ENCODE measurements at places on chromosomes 5 and 9. TPM values are rescaled to one million over a fixed set of nuclear protein-coding genes. Genes with fewer than 3 reads are reported as not detected.

The FBXO4 gene
- 6.1 TPM for total RNA-seq

The FBP1 gene
- total RNA-seq, result 15.8 TPM

The IL31RA gene
- 1.4 TPM for total RNA-seq

The FST gene
- 13.3 TPM for total RNA-seq

The SLC36A1 gene
- 10.1 TPM for total RNA-seq

The ANAPC2 gene
- total RNA-seq, result 17.6 TPM

The SMIM33 gene
- not detected for total RNA-seq

The SMAD5 gene
- total RNA-seq, result 29.7 TPM

The TTC23L gene
- total RNA-seq, result not detected

The BAAT gene
- total RNA-seq, result not detected

The MARVELD2 gene
- 2.3 TPM for total RNA-seq

The TCF7 gene
- 0.20 TPM for total RNA-seq

The C5orf58 gene
- total RNA-seq, result not detected

The SPINK5 gene
- total RNA-seq, result 0.25 TPM

The THBS4 gene
- total RNA-seq, result not detected

The ISCA1 gene
- total RNA-seq, result 28.7 TPM

The FIBCD1 gene
- total RNA-seq, result not detected

The RASGEF1C gene
- total RNA-seq, result not detected

The PCAT7 gene
- not detected for total RNA-seq

The C5orf24 gene
- 33.4 TPM for total RNA-seq

The FCN1 gene
- total RNA-seq, result not detected

The PCDHB2 gene
- 1.7 TPM for total RNA-seq

The PCDHGA9 gene
- total RNA-seq, result 1.2 TPM

The FOXD4L6 gene
- total RNA-seq, result not detected

The KCTD16 gene
- total RNA-seq, result 0.05 TPM

The CD274 gene
- total RNA-seq, result 20.8 TPM

The FBXO10 gene
- 8.7 TPM for total RNA-seq

The MCC gene
- total RNA-seq, result 23.8 TPM

The PCDHGA2 gene
- total RNA-seq, result 0.79 TPM

The GIN1 gene
- 5.0 TPM for total RNA-seq

The AIF1L gene
- total RNA-seq, result 19.2 TPM

The LRRC8A gene
- 140 TPM for total RNA-seq

The SNCB gene
- total RNA-seq, result 0.44 TPM

The PCSK5 gene
- total RNA-seq, result 4.9 TPM

The SREK1 gene
- 19.8 TPM for total RNA-seq

The FAF2 gene
- 31.3 TPM for total RNA-seq

The HMCN2 gene
- not detected for total RNA-seq

The SURF1 gene
- 33.4 TPM for total RNA-seq

The TRMO gene
- 10.6 TPM for total RNA-seq

The PCDHB12 gene
- total RNA-seq, result 0.13 TPM

The PSMB7 gene
- total RNA-seq, result 315 TPM

The GADD45G gene
- total RNA-seq, result 0.33 TPM

The BASP1 gene
- 78.5 TPM for total RNA-seq

The C6 gene
- total RNA-seq, result not detected

The MYOT gene
- not detected for total RNA-seq

The AK8 gene
- 0.15 TPM for total RNA-seq

The SLCO6A1 gene
- total RNA-seq, result not detected
